ENCODE measurements at places on chromosomes 5 and 9.

GRCh38 chr5:127053049-127053448, 20.3 kb downstream of the C5orf63 start:
- DNase-seq: peak; percentile 26

DNA sequence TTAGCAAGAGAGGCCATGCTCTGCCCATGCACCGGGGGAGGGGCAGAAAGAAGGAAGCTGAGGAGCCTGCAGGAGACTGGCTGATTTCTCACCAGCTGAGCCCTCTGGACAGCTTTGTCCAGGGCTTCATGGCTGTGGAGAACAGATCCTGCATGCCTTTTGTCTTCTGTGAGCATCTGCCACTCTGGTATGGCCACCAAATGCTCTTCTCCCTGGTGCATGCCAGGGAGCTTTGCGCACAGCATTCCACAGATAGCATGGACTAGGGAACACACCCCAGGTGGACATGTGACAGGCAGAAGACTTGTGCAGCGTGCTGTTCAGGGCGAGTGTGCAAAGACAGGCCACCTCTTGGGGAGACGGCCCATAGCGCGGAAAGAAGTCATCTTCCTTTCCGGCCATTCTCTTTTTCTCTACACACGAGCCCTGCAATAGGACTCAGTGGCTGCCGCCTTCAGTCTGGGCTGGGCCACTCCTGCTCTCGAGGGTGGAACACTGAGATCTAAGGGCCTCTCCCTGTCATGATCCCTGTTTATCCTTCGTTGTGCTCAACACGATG, 56.7 kb downstream of the GADD45G start:
- no peak for DNase-seq

DNA sequence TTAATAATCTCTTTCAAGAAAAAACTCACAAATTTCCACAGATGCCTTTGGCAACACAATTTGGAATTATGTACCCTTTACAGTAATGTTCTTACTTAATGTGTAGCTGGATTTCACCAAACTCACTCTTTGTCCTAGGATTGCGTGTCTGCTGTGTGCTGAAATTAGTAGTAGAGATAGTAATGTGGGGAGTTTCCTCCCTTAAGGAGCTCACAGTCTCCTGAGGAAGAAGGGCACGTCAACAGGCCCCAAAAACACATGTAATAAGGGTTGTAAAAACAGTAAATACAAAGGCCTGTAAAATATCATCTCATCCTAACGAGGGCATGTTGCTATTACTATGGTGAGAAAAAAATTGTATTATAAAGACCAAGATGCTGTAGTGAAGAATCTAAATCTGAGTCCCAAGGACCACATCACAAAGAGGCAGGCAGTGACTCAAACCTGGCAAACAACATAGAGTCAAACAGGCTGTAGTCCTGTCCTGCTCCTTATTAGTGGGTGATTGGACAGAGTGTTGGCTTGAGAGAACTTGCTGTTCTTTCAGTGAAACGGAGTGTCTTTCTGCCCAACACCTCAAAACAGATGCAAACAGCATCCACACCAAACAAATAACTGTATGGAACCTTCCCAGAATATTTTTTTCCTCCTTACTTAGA, 83.2 kb upstream of the PAPPA start:
- no peak for DNase-seq

GRCh38 chr9:121958530-121958929, 134.6 kb downstream of the TTLL11 start:
- DNase-seq: peak; percentile 48

DNA sequence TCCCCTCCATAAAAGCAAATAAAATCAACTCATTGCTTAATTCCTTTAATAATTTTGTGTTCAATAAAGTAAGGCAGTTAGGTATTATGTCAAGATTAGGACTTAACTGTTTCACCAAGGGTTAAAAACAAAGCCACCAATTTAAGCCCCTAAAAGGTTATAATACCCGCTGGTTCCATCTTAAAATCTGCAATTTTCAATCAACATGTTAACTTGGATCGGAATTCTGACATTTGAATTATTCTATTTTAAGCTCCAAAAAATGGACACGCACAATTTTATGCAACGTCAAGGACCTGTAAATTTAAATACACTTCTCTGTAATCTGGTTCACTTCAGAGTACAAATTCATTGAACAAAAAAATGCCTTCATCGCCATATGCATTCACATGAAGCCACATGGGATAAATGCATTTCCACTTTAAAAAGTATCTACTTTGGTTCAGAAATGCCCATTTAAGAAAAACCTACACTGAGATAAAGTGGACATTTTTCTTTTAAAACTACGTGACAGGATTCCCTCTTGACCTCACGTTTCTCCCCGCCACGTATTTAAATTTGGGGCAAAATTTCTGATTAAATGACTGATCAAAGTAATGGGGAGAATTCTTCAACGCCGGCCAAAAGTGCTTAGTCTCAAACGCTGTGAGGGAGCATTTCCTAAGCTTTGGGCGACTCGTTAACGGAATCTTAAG, 721 bp downstream of the GIN1 start:
- DNase-seq: peak; percentile 18

DNA sequence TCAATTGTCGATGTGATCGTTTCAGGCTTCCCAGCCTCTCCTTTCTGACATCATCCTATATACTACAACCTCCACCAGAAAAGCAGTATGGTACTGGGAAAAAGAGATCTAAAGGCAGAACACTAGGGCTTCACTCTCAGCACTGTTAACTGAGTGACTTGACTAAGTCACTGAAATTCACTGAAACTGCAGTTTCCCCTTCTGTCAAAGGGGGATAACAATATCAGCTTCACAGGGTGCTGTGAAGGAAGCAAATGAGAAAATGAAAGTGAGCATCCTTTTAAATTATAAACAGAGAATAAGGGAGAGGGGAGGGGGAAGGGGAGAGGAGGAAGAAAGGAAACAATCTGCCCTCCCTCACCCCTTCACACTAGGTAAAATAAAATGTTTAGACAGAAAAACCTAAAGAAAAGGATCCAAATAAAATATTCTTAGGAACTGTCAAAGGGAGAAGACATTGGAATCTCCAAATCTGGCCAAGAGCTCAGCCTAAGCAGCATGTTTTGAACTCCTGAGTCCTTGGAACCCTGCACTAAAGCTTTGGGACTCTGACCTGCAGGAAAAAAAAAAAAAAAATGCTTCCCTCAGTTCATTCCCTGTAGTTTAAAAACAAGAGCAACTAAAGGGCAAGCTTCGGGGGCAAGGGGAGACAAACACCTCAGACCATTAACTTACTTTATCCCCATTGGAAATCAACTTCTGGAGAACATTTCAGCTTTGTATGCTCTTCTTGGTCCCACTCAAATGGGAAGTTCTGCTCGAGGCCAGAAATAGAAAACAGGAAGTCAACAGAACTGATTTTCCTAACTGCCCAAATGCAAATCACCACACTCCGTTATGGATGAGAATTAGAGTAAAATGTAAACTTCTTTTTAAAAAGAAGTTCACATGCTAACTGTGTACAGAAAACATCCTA, 178.3 kb downstream of the DEPDC1B start:
- no peak for DNase-seq

DNA sequence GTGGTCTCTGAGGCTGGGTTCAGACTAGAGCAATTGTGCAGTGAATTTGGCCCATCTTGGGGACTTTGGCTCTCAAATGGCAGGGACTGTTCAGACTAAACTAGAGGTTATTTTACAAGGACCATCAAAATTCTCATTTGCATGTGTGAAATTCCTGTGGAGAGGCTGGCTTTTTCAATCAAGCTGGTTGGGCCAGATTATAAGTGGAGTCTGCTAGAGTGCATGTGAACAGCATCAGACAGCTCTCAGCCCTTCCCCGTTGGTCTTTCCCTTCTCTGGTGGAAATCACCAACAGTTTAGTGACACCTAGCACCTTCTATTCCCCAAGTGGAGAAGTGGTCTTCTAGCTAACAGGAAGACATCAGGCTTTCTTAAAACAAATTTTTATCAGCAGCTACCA, 301.3 kb downstream of the CWC27 start:
- DNase-seq: no peak

DNA sequence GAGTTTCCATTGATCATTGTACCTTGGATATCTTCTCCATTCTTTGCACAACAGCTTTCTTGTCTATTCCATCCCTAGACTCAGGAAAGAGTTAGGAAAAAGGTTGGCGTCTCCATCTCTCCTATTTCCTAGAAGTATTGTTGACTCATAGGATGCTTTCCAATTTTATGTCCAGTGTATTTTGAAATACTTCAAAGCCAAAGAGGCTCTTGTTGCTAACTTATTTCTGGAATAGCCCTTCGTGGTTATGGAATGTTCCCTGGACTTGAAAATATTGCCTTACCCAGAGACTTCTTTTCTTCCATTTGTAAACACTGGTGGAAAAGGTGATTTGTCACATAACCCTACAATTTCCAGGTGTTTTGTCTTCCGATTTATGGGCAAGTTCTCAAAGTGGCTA, 402.3 kb upstream of the ZNF608 start:
- DNase-seq: no peak

- DNase-seq: no peak
These were observed 418.3 kb downstream of the CDH10 start for GRCh38 chr5:24226479-24226878.

DNA sequence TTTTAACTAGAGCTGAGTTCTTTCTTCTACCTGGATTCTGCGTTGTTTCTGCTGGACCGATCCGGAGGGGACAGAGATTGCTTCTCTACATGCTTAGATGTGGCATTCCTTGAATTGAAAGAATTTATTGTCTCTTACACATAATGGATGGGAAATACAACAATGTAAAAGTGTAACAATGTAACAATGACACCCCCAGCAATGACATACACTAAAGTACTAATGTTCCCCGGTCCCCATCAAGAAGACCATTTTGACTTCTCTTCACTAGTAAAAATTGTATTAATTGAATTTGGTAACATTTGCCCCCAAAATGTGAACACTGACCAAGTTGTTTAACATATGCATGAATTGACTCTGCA, 760.2 kb downstream of the TAF11L14 start:
- DNase-seq: no peak

- no peak for DNase-seq
These were observed 6.1 kb upstream of the C5orf58 start for GRCh38 chr5:170226661-170227060.

DNA sequence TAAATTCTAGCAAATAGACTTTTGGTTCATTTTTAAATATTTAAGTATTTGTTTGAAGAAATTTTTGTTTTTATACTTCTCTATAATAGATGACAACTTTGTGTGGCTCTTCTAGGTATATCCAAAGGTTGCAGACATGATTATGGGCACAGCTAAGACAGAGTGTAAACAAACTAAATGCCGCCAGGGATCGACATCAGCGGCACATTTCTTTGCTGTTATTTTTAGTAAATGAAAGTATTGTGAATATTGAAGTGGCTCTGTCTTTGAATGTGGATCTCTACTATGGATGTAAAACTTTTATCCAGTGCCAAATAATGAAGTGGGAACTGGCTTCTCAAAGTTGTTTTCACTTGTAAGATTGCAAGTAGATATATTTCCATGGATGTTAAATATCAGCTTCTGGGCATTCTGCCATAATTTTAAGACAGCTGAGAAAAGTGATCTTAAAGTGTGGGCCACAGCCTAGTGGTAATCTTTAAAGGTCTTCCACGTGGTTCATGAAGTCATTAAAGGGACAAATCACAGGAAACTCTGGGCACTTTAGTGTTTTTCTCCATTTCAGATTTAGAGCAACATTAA, 589.9 kb downstream of the ZNF608 start:
- no peak for DNase-seq

GRCh38 chr5:144151026-144151425, 19.4 kb downstream of the YIPF5 start:
- DNase-seq: no peak

DNA sequence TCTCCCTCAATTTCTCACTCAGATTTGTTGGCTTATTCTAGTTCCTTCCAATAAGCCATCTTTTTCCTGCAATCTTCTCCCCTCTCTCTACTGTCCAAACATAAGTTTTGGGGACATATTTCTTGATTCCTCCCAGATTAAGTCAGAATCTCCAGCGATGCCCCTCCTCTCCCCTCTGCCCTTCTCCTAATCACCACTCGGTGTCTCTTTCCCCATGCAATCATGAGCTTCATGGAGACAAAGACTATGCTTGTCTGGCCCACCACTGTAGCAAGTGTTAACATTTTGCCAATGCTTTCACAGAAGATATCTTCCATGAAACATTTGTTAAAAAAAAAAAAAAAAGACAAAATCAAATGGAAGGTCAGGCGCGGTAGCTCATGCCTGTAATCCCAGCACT, 42.4 kb downstream of the PDE6A start:
- no peak for DNase-seq

DNA sequence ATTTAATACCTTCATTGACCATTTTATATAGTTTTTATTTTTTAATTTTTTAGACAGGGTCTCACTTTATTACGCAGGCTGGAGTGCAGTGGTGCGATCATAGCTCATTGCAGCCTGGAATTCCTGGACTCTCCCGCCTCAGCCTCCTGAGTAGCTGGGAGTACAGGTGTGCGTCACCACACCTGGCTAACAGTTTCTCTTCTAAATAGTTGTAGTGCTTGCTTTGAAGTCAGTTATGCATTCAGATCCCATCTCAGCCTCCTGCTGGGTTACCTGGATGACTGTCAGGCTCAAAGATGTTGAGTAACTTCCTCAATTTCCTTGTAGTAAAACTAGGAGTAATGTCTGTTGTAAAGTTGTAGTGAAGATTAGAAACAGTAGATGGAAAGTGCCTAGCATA, 21.4 kb downstream of the SNX18 start:
- no peak for DNase-seq

GRCh38 chr5:134550271-134551214, 25.1 kb downstream of the JADE2 start:
- no peak for DNase-seq

DNA sequence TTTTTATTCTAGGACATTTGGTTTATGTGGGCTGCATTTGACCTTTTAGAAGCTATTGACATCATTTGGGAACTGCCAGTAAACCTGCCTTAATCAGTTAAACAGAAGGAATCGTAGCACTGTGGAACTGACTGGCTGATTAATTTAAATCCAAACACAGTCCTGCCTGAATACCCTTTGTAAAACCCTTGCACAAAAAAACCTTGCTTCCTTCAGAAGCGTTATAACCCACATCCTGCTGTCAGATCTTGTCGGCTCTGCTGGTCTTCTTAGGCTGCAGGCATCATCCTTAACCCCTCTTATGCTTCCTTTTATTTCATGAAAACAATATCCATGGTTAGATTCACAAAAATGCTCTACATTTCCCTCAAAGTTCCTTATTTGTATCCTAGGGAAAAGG, 46.3 kb downstream of the PAM start:
- no peak for DNase-seq

- DNase-seq: peak; percentile 34
These were observed 276.5 kb downstream of the ARHGEF28 start for GRCh38 chr5:73902327-73903051.

DNA sequence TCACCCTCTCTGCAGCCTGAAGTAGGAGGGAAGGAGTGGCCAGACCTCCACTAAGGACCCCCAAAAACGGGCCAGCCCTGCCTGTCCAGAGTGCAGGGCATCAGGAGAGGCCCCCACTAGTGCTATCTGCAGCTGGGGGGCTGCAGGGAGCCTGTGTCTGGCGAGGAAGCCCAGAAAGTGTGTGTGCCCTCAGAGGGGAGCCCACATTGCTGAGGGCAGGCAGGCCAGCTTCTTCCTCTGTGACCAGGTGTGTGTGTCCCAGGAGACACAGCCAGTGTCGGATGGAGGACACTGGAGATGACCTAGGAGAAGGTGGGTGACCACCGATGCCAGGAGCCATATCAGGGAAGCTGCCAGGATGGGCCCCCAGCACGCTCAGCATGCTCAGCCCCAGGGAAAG, 218.7 kb downstream of the IRX2 start:
- DNase-seq: no peak

GRCh38 chr5:136089791-136090190, 42.9 kb upstream of the SMAD5 start:
- no peak for DNase-seq

GRCh38 chr5:176134529-176135223, 103.5 kb upstream of the SIMC1 start:
- DNase-seq: no peak

Data from NCI-H2081 (cell line).